ENCODE measurements at places on chromosomes 1 and 21.

GRCh38 chr21:44454747-44455523 is at the start of gene LRRC3:
Gene LRRC3, plus strand, starts transcription at chr21:44455510. Its CDS starts 1,135 bp downstream, at chr21:44456645.
- no peak for DNase-seq

- DNase-seq: peak; percentile 34
Observed at GRCh38 chr1:109089242-109090015, 1.1 kb upstream of the TMEM167B start.

GRCh38 chr1:243731301-243731891 is 118.6 kb downstream of the AKT3 start:
- peak; percentile 48 for DNase-seq

DNA sequence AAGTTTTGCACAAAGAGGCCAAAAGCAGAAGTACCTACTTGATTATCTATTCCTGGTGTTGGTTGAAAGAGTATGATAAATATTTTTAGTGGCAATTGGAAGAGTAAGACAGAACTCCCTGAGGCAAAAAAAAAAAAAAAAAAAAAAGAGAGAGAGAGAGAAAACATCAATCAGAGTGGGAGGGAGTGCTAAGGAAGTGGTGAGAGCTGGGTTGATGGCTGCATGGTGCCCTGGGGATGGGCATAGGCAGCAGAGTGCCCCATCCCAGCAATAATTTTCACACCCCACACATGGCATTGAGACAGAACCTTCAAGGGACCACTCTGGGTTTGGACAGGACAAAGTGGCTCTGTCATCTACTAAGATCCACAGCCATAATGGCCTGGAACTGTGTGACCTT is 59.4 kb upstream of the FAM20B start:
- DNase-seq: no peak

GRCh38 chr1:1003618-1004419 is 3.9 kb upstream of the HES4 start:
- no peak for DNase-seq

DNA sequence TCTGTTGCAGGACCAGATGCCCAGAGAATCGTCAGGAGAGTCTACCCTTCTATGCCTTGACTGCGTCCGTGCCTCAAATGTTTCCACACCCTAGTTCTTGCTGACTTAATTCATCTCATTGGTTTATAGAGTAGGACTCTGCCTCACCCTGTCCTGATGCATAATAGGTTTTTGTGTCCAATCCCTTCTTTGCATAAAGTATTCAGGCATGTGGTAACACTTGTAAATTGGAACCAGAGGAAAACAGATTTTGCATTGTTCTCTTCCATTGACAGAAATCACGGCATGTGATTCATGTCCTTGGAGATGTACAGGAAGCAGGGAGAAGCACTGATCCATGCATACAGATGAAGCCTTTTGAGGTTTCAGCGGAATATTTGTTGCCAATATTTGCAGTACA is 29.5 kb downstream of the PLPPR5 start:
- DNase-seq: no peak

DNA sequence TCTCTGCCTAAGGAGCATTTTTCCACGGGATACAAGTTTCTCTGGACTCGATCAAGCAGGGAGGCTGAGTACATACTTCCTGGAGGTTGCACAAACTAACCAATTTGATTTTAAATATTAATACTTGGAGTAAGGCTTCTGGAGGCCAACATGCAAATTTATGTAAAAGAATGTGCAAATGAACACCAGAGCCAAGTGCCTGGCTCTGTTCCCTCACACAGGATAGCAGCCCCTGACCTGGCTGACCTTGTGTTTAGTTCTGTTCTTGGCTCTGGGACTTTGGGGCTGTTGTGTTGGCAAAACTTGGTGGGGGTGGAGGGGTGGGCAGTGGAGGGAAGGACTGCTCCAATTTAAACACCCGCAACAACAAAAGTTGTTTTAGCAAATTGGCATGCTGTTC is 34.2 kb downstream of the CNIH3 start:
- no peak for DNase-seq

- DNase-seq: no peak
Observed at GRCh38 chr1:155472491-155473083, 90.0 kb downstream of the ASH1L start.

- no peak for DNase-seq
Observed at GRCh38 chr21:39218082-39218409, 34.8 kb upstream of the PSMG1 start.

DNA sequence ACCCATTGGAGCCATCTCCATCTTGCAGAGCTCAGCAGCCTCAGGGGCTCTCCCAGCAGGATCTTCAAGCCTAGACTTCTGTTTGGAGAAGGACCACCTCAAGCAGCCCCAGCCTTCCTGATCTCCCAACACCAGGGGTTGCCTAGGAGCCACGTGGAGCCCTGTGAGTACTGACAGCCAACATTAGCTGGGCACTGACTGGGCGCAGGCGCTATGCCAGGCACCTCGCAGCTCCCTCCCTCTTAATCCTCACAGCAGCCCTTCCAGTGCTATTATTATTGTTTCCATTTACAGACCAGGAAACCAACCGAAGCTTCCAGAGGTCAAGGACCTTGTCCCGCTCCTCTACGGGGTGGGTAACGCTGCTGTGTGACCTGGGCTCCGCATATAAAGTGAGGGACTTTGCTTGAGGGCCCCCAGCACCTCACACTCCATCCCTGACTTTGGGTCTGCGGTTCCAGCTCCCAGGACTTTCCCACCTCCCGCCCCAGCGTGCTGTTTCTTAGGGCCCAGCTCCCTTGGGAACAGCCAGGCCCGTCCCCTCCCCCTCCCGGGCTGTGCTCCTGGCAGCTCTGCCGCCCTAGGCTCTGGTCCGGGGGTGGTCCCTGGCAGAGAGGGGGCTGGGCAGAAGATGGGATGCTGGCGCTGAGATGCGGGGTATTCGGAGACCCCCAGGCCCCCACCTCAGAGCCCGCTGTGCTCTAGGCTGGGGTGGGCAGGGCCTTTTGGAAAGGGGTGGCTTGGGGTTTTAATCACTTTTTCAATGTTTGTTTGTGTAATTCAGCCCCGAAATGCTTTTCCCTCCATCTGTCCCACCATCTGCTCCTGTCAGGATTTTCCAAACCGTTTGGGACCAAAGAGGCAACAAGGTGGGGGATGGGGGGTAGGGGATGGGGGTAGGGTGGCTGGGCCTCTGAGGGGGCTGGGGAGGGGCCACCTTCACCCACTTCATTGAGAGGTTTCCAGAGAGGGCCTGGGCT is 4.1 kb upstream of the HPCA start:
- DNase-seq: no peak

GRCh38 chr1:24102961-24103360 is 9.0 kb downstream of the MYOM3 start:
- DNase-seq: no peak

All from NCI-H1436 treated with DMSO at 0.1 percent for 48 hours (cell line).